ENCODE measurements at places on chromosomes 6 and 20. TPM values are rescaled to one million over a fixed set of nuclear protein-coding genes. Genes with fewer than 3 reads are reported as not detected.

DNA sequence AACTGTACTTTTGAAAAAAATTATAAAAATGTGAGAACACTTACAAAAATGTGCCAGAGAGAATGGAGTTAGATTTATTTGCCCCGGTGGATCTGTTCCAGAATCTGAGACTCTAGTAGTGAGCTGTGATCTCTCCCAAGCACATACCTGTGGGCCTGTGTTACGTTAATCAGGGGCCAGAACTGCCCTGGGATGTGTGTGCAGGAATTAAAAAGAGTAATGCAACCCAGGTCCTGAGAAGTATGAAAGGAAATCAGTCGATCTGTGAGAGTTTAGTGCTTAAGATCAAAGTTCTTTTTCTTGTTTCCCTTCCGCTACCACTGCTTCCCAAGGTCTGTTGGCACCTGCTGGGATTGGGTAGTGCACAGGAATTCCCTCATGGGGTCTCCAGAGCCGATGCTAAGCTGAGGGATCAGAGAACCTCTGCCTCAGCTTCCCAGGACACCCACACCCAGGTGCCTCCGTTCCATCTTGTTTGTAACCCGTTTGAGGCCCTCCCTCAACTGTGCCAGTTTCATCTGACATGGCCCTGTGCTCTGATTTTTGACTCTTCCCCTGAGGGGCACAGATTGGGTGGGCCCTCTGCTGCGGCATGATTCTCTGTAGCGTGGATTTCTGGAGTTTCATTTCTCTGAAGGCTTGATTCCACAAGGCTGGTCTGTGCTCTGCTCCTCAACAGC, 87.7 kb downstream of the RREB1 start:
- no peak for DNase-seq

DNA sequence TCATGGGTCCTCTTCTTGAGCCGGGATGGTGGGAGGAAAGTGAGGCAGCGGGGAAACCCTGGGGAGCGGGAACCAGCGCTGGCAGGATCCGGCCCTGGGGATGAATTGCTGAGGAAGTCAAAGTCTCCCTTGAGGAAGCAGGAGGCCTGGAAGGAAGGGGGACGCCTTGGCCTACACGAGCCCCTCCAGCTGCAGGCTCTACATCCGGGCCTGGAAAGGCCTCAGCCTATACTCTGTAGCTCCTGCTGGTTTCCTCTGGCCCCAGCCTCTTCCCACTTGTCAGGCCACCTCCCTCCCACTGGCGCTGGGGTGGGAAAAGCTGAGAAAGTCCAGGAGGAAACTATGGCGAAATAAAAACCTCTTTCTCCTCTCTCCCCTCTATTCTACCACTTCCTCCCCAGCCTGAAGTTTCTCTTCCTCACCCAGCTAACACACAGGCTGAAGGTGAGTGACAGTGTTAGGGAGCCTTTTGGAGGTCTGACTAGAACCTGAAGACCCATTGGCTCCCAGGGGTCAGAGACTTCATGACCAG, 14.9 kb downstream of the TREML2 start:
- no peak for DNase-seq

DNA sequence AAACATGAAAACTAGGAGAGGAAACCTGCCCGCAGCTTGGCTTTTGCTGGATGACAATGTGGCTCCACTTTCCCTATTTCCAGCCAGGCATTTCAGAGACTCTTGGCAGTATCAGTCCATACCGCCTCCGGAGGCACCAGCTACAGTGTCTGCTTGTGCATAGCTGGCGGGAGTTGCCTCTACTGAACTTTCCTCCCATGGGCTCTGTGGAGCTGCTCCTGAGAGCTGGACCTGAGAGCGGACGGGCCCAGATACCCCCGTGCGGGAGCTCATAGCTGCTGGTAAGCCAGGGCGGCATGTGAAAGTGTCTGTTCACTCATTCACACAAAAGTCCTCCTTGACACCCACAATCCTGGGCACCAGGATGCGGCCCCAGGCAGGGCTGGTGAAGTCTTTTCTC, 130.3 kb upstream of the PMEPA1 start:
- no peak for DNase-seq

DNA sequence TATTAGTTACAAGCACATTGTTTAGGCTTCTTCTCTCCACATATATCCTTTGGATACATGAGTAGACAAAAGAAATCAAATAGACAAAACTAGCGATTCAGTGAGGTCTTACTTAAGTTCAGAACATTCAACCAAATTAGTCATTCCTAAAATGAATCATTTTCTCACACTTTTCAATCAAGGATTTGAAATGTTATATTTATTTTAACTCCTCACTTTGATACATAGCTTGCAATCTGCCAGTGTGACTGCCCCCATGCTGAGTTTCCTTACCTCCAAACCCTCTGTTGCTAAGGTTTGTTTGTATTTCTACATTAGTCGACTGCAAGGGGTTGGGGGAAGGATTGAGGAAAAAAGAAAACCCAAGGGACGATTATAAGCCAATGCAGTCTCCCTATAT, 3.5 kb upstream of the MOXD1 start:
- no peak for DNase-seq

DNA sequence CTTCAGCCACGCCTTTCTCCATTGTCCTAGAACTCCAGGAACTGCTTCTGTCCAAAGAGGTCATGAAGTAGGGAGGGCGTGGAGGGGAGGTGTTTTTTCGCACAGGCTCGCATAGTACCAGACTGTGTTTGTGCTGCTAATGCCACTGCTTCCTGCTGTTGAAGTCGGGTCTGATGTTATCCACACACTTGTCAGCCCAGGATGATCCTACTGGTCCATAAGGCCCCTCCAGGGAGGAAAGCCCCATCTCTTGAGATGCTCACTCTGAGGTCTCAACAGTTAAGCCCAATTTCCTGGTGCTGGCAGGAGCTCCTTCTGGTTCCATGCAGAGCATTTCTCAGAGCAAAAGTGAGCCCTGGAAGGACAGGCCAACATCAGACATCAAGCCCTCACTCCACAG, 65.6 kb downstream of the C6orf118 start:
- DNase-seq: no peak

GRCh38 chr6:8731874-8732273, 296.5 kb upstream of the SLC35B3 start:
- no peak for DNase-seq

DNA sequence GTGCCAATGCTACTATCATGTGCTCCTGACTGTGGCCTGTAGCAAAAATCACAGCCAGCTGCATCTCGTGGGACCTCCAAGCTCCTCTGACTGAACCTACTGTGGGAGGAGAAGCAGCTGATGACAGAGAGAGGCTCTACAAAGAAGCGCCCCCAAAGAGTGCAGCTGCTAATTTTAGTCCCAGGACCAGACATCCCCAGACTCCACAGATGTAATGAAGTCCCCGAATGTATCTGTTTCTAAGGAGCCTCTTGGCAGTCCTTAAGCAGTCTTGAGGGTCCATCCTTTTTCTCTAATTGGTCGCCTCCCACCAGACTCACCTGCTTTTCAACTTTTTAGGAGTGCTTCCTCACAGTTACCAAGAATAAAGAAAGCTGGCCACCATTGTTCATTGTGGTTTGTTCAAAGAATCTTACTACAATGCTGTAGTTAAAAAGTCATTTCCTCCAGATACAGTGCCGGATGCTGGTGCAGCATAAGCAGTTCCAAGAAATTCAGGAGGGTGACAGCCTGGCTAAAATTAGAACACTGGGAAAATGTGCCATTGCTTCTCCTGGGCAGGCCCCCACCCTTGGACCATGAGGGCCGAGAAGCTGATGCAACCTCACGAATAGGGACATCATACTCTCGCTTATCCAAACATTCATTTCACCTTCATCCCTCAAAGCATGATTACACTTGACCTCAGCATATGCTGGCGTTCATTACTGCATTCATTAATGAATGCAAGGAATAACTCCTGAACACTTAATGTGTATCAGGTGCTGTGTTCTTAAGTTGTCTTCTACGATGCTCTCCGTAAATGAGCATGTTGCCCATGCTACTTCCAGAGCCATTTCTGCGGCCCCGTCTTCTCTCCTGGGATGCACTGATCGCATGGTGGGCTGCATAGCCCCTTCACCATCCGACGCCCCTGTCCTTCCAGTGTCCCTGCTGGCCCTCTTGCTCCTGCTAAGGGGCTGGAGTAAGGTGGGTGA, 66.4 kb downstream of the LY86 start:
- no peak for DNase-seq

DNA sequence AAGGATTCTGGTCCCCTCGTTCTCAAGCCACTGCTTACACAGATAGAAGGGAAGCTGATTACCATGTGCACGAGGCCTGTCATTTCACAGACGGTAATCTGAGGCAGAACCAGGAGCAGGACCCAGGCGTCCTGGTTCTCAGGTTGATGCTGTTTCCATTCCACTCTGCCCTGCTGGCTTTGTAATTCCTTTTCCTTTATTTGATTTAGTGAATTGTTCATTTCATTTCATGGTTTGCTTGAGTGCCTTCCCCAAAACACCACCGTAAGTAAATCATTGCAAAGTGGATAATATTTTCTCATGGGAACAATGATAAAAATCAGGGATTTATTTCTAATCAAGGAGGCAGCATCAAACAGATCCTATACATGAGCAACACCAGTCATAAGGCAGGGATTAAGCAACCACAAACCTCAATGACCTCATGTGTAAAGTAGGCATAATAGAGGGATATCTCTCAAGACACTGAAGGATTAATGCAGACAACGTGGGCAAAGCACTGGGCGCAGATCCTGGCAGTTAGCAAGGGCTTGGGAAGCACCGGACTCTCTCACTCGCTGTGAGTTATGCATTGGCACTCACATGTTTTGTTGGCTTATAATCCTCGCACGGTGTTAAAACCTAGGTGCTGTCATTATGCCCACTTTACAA, 229.5 kb upstream of the FOXQ1 start:
- DNase-seq: no peak

DNA sequence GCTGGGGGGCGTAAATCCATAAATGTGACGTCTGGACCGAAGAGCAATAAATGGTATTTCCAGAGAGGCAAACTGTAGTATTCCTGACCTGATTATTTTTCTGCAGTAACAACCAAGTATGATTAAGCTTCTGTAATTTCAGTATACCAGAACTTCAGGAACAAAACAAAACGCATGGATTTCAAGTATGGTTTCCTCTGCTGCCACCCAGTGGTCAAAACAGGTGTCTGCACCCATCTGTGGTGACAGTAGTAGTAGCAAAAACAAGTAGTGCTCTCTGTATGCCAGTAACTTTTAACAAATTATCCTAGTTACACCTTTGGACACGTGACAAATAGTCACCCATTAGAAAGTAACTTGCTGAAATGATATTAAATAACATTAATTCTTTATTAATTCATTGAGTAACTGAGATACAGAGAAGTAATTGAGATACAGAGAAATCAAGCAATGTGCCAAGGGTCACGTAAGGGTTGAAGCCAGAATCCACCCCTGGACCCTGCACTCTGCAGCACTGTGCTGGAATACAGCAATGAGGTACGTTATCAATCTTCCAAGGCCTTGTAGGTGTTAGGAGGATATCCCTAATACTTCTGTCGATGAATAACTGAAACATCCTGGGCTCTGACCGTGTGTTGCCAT, 7.9 kb downstream of the CALHM4 start:
- peak; percentile 48 for DNase-seq

GRCh38 chr6:89161326-89162046, 15.6 kb downstream of the PM20D2 start:
- no peak for DNase-seq

GRCh38 chr6:115071962-115072361, 729.1 kb upstream of the HS3ST5 start:
- no peak for DNase-seq

- DNase-seq: no peak
Measured at GRCh38 chr20:3514012-3514642, 43.3 kb downstream of the ATRN start.

DNA sequence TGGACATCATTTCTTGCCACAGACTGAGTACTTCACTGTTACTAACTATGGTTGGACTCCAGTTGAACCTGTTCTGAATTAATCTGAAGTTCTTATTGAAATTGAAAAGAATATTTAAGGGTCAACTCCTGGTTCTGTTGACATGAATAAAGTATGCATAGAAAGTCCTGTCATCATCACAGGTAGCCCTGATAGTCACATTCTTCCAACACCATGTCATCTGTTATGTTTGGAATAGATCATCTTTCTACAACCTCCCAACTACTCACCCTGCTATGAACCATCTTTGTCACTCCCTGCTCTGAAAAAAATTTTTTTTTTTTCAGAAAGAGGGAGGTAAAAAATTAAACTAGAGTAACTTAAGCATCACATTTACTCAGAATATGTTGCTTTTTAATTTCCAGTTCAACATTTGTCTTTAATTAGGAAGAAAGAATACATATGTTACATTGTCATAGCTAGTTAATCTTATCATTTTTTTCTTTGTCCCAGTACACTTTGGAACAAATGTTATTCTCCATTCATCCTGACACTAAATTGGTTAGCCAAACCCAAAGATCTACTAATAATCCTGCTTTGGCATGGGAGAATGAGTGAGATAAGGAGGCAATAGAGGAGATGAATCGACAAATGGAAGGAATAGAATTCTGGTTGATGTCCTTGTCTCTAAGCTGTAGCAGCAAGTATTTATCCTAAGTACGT, 775.1 kb upstream of the NRSN1 start:
- no peak for DNase-seq

DNA sequence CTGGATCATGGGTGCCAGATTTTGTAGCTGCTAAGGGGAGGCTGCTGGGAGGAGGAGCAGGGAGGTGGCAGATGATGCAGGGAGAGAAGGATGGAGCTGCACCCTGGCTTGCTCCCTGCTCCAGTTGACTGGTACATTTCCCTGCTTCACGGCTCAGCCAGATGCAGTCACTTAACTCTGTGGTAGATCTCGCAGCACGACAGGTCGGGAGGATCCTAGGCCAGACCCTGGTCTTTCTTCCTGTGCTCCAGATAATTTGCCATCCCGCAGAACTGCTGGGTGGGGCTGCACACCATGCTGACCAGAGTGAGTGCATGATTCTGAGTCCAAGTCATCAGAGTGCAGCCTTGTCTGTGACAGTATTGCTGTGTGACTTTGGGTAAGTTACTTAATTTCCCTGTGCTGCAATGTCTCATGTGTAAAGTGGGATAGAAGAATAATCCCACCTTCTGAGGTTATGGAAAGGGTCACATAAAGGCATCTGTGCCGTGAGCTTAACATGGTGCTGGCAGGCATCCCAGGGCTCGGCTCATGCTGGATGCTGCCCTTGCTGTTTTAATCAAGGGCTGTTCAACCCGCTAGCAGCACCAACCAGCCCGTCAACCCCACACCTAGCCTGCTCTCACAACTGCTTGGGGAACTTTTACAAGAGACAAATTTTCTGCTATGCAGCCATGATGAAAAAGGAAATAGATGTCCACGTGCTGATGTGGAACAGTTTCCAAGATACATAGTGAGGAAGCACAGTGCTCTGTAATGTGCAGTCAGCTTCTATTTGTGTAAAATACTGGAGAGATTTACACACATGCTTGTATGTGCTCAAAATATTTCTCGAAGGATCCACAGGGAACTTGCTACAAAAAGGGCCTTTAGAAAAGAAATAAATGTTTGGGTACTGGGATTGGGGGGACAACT, 257.9 kb downstream of the CDH26 start:
- no peak for DNase-seq

NFS1 gene
- polyA plus RNA-seq: 12.6 TPM

SMLR1 gene
- polyA plus RNA-seq: 0.10 TPM

OLIG3 gene
- not detected for polyA plus RNA-seq

TP53TG5 gene
- polyA plus RNA-seq: 0.68 TPM

Measured in forelimb muscle (tissue), 1 donor.